ENCODE measurements at places on chromosomes 7 and 10.

GRCh38 chr7:47661051-47661714 is 79.3 kb upstream of the TNS3 start:
- DNase-seq = no peak

- DNase-seq = no peak
Measured at GRCh38 chr10:56605051-56605450, 244.0 kb upstream of the ZWINT start.

DNA sequence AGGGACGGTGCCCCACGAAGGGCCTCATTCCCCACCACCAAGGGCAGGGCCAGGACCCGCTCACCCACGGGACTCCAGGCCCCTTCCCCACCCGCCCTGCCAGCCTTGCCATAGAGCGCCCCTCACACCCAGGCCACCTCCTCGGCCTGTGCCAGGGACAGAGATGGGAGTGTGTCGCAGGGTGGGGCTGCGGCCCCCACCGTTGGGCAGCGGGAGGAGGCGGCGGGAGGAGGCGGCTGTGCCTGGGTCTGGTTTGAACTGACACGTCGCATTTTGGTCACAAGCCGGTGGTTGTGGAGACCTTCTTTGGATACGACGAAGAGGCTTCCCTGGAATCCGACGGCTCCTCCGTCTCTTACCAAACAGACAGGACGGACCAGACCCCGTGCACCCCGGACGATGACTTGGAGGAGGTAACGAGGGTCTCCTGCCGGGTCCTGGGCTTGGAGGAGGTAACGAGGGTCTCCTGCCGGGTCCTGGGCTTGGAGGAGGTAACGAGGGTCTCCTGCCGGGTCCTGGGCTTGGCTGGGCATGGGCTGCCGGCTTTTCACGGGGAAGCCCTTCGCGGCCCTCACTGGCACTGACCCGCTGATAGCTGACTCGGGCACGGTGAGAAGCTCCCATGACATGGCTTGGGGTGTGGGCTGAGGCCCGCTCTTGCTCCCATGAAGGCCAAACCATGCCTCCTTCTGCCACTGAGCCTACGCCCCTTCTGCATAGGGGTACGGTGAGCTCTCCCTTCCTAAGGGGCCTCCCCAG is 46.4 kb upstream of the DPYSL4 start:
- DNase-seq = no peak

DNA sequence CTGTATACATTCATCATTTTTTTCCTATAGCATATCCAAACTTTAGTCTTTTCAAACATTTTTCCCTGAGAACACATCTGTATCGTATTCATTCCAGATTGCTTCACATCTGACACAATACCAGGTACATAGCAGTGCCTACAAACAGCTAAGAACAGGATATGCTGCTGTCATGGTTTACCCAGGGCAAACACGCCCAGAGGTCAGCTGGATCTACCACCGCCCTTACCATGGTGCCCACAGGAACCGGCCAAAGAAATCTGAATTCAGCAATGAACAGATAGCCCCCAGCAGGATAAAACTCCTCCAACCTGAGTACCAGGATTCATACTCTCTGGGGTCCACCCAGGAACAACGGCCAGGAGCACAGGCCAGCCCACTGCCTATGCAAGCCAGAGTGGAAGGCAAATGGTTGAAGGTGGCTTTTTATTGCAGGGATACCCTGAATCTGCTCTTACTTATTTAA is 43.0 kb downstream of the TNS3 start:
- DNase-seq = no peak

- DNase-seq = no peak
Measured at GRCh38 chr10:125017547-125018298, 75.8 kb downstream of the ZRANB1 start.

Data from hematopoietic multipotent progenitor cell treated with erythropoietin and hydrocortisone succinate and interleukin-3 and kit ligand, for 17 days (in vitro differentiated cells).